ENCODE measurements at places on chromosomes 3 and 15.

GRCh38 chr15:65409036-65409631 lies 13.6 kb downstream of the IGDCC4 start:
- DNase-seq: no peak

GRCh38 chr3:74089814-74090213 lies 465.1 kb upstream of the PDZRN3 start:
- no peak for DNase-seq

- no peak for DNase-seq
These were observed at the start of gene ARL14 for GRCh38 chr3:160676547-160677303. Gene ARL14, plus strand, starts transcription at chr3:160677160. Its CDS starts 187 bp downstream, at chr3:160677347.

DNA sequence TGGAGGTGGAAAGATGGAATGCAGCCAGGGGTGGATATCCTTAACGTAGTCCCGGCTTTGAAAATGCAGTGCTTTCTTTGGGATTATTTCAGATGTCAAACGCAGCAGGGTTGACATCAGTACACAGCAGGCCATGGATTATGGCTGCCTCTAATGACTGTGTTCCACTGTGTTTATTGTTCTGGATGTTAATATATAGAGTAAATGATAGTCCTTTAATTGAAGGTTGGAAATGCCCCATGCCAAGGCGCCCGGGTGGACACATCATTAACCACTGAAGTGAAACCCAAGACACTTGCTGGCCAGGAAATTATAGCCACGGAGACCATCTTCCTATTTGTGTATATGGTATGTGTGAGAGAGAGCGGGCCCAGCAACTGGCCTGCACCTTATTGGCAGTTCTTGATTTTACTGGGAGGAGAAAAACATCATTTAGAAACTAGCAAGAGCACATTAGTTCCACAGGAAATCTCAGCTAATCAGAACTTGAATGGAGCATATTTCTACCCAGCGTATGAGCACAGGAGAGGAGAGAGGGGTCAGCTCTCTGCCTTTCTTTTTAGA lies 254.9 kb upstream of the RASGRP1 start:
- no peak for DNase-seq

- no peak for DNase-seq
These were observed 308.2 kb downstream of the ULK4 start for GRCh38 chr3:41653571-41654239.

DNA sequence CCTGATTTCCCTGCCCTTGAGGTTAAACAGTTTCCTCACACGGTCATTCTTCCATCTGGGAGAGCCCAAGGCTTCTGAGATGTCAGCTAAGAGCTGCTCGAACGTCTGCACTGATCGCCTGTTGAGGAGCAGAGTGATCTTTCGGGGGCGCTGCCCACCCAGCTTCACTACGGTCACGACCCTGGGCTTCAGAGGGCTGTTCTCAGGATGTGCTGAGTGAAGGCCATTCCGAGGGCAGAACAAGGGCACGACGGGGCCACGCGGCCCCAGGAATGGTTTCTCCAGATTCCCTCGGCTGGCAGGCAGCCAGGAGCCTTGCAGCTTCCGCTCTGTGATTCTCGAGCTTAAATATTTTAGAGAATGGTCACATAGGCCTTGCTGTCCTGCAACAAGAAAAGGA lies 25.7 kb downstream of the DCLK3 start:
- DNase-seq: no peak

DNA sequence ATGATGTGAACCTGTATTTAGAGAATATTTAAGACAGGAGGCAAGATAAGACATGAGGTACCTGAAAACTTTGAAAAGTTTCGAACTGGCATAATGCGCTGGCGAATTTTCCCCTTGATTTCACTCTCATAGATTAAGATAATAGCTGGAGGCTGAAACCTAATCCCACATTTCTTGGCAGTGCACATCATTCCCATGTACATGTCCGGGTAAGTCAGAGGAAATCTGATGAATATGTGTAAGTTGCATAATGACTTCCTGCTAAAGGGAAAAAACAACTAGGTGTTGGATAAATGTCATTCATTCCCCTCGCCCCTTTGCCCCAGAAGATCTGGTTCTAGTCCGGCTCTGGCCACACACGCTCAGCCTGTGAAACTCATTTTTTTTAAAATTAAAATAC lies 3.6 kb downstream of the CEP19 start:
- DNase-seq: no peak

DNA sequence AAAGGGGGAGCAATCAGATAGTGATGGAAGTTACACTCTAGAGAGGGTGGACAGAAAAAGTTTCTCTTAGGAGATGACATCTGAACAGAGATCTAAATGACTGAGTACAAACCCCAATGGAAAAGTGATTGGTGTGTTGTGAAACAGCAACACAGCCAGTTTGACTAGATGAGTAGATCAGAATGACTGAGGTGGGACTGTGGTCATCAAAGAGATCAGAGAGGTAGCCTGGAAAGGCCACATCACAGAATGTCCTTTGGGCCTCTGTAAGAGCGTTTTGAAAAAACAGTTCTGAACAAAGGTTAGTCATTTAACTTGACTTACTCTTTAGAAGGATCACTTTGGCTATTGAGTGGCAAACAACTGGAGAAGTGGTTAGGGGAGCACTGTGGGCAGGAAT lies 10.6 kb downstream of the LRRC58 start:
- DNase-seq: no peak

- no peak for DNase-seq
These were observed 116.2 kb downstream of the MFSD1 start for GRCh38 chr3:158918008-158918407.

DNA sequence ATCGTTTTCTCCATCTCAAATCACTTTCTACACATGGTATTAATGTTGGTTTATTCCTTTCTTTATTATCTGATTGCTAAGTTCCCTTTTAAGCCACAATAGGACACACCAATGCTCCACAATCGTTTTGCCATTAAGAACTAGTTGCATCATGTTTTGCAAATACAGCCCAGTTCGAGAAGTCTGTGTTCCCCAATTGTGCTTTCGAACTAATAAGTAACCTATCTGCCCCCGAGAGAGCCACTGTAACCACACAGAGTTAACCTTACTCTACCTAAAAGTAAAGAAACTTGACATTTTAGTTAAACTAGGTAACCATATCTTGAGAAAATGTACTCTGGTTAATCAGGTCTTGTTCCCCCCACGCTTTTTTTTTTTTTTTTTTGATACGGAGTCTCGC lies 39.1 kb downstream of the MAGI1 start:
- DNase-seq: no peak

DNA sequence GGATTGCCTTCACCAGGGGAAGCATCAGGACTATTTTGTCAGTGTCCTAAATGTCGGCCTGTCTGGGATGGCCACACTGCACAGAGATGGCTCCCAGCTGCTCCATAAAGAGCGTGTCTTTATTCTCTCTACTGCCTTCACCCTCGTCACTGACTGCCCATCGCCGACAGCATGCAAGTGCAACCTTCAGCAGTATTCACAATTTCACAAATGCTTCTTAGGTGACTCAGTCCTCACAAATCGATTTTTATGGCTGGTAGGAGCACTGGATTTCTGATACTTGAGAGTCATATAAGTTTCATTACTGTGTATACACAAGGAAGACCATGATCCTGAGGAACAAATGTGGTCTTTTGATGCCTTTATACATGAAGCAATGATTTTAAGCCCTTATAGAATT lies 1.1 kb upstream of the SSUH2 start:
- no peak for DNase-seq

DNA sequence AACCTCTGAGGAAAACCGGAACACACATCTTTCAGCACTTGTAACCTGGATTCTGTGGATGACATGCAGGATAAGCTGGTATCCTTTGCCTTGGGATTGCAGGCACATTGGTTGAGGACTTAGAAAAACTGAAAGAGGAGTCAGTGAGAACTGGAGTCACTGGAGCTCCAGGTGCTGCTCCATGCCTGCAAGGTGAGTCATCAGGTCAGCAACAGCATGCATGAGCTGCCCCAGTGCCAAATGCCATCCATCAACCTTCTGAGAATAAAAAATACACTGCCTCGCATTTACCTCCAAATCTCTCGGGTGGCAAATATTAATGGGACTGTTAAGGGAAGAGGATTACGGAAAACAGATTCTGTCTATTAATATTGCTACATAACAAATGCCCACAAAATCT lies 729.1 kb downstream of the NTRK3 start:
- no peak for DNase-seq

GRCh38 chr15:39154227-39154638 lies 426.6 kb upstream of the THBS1 start:
- DNase-seq: no peak

- no peak for DNase-seq
These were observed 435.0 kb downstream of the SHQ1 start for GRCh38 chr3:72413228-72413627.

GRCh38 chr3:13673207-13673606 lies 124.3 kb downstream of the FBLN2 start:
- DNase-seq: no peak

Data from CD4-positive, alpha-beta T cell treated with Interferon gamma for 1 hour (primary cell).